ENCODE measurements at places on chromosomes 1 and 21. TPM values are rescaled to one million over a fixed set of nuclear protein-coding genes. Genes with fewer than 3 reads are reported as not detected.

Gene PLA2G5
- 0.13 TPM for total RNA-seq

Gene PTPRU
- total RNA-seq, result 10.6 TPM

Gene FAM89A
- total RNA-seq, result 8.7 TPM

DNA sequence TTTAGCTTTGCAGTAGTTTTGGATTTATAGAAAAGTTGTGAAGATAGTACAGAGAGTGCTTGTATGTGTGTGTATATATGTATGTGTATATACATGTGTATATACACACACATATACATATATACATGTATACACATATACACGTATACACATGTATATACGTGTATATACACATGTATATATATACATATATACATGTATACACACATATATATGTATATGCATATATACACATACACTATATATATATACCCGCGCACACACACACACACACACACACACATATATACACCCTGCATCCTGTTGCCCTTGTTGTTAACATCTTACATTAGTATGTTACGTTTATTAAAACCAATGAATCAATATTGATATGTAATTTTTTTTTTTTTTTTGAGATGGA lies 24.3 kb downstream of the RPRD2 start:
- no peak for DNase-seq

GRCh38 chr1:197838836-197839235 lies 63.6 kb upstream of the DENND1B start:
- peak; percentile 12 for DNase-seq

Gene PEX10
- 18.3 TPM for total RNA-seq

GRCh38 chr1:156677616-156678596 lies 699 bp upstream of the NES start:
- DNase-seq, result peak; percentile 95

GRCh38 chr1:102872097-102872496 lies 236.2 kb downstream of the COL11A1 start:
- no peak for DNase-seq

GRCh38 chr1:218874313-218874712 lies 299.4 kb upstream of the LYPLAL1 start:
- peak; percentile 10 for DNase-seq

Gene FAM177B
- total RNA-seq, result 0.18 TPM

DNA sequence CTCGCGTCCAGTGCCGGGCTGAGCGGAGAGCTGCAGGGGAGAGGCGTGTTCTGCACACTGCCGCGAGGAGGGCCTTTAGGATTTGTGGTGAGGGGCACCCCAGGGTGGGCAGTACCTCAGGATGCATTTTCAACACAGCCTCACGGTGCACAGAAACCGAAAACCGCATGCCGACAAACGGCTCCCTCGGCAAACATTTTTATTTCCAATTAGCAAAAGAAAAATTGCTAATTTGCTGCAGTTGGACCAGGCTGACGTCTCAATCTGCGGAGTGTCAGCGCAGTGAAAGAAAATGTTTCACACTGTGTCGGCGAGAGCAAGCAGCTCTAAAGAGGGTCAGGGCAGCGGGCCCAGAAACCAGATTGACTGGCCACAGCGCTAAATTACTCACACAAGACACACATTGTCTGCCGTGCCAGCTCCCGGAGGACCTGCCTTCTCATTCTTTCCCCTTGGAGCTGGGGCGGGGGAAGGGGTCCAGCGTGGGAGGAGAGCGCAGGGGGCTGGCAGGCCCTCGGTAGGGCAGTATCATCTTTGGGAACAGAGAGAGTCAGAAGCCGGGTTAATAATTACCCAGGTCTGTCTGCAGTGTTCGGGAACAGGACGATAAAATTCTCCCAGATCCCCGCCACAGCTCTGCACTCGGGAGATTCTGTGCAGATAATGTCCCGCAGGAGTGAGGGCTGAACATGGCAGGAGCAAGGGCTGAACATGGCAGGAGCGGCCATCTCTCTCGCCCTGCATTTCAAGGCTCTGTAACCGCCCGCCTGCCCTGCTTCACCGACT lies 150.2 kb downstream of the PRDM16 start:
- peak; percentile 77 for DNase-seq

GRCh38 chr1:159959451-159959850 lies 5.4 kb upstream of the SLAMF9 start:
- DNase-seq, result peak; percentile 65

Gene LMX1A
- total RNA-seq, result 0.84 TPM

DNA sequence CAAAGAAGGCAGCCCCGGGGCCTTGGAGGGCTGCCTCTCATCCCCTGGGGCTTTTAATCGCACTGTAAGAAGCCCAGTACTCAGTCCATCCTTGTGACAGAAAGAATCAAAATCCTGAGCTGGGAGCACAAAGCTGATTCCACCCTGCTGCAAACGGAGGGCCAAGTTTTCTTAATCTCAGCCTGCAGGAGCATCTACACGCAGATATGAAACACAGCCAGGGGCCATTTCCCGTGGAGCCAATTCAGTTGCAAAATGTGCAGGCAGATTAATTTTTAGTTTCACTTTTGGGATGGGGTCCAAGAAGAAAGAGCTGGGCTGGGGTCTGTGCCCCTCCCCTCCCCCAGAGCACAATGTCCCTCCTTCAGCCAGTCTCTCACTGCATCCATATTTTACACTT lies 4.4 kb downstream of the LYPD8 start:
- DNase-seq, result no peak

- DNase-seq, result no peak
These were observed 47.9 kb upstream of the RUNX1 start for GRCh38 chr21:35096959-35097358.

Gene VAMP4
- total RNA-seq, result 5.5 TPM

Gene C1orf87
- 0.71 TPM for total RNA-seq

- DNase-seq, result no peak
These were observed 194.8 kb downstream of the GRIK3 start for GRCh38 chr1:36839485-36839884.

Gene AADACL3
- total RNA-seq, result not detected
